ENCODE measurements at places on chromosomes 2 and 18.

DNA sequence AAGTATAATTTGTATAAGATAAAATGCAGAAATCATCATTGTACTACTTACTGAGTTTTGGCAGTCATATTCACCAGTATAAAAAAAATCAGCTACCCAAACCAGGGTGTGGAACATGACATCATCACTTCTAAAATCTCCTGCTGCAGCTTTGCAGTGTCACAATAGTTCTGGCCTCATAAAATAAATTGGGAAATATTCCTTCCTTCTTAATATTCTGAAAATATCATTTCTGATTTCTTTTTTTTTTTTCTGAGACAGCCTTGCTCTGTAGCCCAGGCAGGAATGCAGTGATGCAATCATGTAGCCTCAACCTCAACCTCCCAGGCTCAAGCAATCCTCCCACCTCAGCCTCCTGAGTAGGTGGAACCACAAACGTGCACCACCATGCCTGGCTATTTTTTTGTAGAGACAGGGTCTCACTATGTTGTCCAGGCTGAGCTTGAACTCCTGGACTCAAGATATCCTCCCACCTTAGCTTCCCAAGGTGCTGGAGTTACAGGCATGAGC is 101.4 kb downstream of the TMEM18 start:
- no peak for DNase-seq

DNA sequence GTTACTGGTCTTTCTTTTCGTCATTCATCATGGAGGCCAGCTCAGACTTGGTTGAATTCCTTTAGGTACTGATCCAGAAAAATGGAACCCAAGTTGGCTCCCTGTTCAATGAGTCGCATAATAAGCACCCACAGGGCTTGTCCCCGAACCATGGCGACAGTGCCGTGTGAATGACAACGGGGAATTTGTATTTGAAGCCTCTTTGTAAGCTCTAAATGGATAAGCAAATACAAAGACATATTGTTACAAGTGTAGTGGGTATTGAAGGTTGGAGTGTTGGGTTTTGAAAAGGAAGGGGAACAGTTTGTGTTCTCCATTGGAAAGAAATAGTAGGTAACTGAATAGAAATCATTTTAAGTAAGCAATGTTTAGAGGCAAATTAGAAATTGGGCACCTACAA is 288.9 kb downstream of the SLC4A3 start:
- DNase-seq: no peak

DNA sequence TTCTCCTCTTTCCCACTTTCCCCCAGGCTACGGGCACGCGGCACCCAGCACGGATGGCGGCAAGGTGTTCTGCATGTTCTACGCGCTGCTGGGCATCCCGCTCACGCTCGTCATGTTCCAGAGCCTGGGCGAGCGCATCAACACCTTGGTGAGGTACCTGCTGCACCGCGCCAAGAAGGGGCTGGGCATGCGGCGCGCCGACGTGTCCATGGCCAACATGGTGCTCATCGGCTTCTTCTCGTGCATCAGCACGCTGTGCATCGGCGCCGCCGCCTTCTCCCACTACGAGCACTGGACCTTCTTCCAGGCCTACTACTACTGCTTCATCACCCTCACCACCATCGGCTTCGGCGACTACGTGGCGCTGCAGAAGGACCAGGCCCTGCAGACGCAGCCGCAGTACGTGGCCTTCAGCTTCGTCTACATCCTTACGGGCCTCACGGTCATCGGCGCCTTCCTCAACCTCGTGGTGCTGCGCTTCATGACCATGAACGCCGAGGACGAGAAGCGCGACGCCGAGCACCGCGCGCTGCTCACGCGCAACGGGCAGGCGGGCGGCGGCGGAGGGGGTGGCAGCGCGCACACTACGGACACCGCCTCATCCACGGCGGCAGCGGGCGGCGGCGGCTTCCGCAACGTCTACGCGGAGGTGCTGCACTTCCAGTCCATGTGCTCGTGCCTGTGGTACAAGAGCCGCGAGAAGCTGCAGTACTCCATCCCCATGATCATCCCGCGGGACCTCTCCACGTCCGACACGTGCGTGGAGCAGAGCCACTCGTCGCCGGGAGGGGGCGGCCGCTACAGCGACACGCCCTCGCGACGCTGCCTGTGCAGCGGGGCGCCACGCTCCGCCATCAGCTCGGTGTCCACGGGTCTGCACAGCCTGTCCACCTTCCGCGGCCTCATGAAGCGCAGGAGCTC is 35.4 kb downstream of the KCNK3 start:
- DNase-seq: no peak

- DNase-seq: no peak
Measured at GRCh38 chr2:120486946-120487345, 141.0 kb downstream of the INHBB start.

DNA sequence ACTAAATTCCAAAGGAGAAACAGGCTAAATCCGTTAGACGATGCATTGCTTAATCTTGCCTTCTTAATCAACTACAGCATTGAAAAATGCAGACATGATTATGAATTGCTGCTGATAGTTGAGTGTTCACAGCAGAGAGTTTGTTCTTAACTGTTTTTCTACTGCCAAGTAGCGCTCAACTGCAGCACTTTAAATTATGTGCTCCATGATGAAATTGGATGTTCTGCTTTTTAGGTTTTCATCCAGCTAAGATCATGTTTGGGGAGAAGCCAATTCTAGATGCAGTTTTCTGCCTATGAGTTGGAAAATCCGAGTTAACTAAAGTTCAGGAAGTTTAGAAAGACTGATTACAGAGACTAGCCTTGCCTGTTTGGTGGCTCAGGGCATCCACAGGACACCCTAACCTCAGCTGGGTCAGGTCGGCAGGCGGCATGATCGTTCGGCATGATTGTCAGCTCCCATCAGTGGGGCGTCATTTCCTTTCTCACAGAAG is 119.4 kb upstream of the PIEZO2 start:
- DNase-seq: no peak

GRCh38 chr2:109372171-109372568 is 241.6 kb downstream of the SEPTIN10 start:
- no peak for DNase-seq

GRCh38 chr2:16614314-16614860 is 51.2 kb downstream of the CYRIA start:
- no peak for DNase-seq

DNA sequence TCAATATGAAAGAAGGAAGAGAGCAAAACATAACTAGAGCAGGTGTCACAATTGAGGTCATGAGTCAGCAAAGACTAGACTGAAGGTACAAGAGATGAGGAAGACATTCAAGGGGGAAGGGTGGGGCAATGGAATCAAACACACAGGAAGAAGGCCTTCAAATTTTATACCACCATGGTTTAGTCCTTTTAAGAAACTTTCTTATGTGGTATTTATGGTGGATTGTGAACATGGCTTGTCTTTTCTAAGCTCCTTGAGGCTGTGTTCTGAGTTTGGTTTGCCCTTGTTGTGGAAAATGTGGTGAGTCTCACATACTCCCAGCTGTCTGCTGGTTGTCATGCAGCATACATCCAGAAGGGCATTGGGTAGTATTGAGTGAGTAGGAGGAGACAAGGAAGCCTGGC is 62.1 kb downstream of the NABP1 start:
- no peak for DNase-seq

DNA sequence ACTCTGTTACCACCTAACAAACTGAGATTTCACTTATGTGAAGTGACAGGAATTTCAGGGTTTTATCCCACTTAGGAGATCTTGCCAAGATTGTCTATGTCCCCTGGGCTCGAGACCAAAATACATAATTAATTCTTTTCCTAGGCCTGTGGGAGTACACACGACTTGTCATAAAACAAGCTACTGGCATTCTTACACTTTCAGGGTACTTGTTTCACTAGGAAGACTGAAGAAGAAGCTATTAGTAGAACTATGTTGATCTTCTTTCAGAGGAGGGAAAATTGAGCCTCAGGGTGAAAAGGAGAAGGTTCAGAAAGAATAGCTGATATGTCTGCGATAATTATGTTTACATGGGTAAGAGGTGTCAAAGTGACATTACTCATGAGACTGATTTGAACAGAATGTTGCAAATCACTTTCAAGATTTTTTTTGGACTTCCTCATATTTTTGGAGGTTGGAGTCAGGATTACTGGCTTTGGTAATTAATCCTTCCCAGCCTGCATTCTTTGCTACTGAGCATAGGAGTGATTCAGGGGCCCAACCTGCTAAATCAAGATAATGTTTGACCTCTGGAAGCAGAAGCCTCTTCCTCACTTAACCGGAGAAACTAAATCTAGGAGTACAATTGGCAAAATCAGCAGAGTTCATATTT is 240.0 kb upstream of the NT5C1B start:
- no peak for DNase-seq

GRCh38 chr2:69743847-69744264 is 1.9 kb downstream of the ANXA4 start:
- DNase-seq: no peak

GRCh38 chr2:237686659-237687136 is 59.3 kb downstream of the LRRFIP1 start:
- DNase-seq: no peak

- peak; percentile 37 for DNase-seq
Measured at GRCh38 chr2:46297546-46298271, 502 bp downstream of the EPAS1 start.

GRCh38 chr18:74669136-74669798 is 71.6 kb downstream of the ZNF407 start:
- no peak for DNase-seq

GRCh38 chr2:46036929-46037328 is 260.3 kb upstream of the EPAS1 start:
- DNase-seq: no peak

DNA sequence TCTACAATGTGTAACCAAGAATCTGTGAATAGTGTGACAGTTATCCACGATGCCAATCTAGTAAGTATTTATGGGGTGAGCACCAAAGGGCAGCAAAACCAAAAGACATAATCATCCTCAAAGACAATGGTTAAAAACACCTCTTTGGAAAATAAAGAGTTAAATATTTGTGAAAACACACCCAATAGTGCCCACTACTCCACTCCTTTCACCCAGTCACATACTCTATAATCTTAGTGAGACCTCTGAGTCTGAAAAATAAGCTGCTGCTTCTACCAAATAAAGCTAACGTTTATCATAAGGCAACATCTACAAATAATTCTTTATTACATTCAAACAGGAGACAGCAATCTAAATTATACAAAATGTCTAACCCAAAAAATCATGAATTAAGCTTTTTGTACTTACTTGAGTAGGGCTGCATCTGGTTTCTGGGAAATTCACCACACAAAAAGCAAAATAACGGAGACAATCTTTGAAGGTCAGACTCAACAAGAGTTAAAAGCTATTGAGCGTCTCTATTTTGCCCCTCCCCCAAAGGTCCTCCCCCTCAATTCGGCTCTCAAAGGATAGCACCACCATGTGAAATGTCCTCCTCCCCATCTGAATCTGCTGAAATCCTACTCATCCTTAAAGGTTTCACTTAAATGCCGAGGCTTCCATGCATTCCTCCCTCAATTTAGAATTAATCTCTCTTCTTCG is 2.0 kb downstream of the RAPH1 start:
- no peak for DNase-seq

DNA sequence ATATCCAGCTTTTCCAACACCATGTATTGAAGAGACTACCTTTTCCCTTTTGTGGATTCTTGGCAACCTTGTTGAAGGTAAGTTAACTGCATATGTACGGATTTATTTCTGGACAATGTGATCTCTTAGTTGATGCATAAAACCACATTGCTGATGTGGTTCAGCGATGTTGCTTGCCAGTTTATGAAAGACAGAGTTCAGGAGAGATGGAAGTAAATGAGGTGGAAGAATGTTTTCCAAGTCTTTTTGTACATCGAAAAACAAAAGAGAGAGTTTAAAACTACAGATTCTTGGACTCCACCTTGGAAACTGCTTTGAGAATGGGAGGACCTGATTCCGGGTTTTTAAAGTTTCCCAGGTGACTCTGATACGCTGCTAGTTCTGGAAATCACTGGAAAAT is 43.8 kb downstream of the MOB4 start:
- no peak for DNase-seq

DNA sequence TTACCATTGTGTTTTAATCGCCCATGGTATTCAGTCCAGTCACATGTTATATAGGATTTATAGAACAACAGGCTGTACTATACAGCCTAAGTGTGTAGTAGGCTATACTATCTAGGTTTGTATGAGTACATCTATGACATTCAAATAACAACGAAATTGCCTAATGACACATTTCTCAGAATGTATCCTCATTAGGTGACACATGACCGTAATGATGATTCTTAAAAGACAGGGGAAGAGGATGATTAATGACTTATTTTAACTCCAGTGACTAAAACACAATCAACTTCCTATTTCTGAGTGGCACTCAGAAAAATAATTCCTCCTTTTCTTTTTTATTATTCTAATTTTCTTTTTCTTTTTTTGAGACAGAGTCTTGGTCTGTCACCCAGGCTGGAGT is 63.0 kb upstream of the ACSL3 start:
- no peak for DNase-seq

- DNase-seq: no peak
Measured at GRCh38 chr2:174013315-174013751, 48.2 kb upstream of the SP3 start.

DNA sequence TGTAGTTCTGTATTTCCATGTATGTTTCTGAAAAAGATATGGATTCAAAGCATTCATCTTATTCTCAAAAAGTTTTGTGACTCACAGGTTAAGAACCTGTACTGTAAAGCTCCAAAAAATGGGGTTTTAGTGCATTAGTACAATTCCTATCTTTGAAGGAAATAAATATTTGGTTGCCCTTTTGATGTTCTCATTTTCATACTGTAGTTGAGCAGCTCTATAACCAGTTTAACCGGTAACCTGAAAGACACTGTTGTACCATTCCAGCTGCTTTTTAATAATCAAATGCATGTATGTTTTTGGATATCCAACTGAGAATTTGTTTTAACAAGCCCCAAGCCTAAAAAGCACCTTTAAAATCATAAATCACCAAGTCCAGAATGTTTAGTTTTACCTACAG is 9.6 kb upstream of the OSGEPL1 start:
- no peak for DNase-seq
